PC-3 (cell line): ENCODE measurements at places on chromosomes 11 and 22. TPM values are rescaled to one million over a fixed set of nuclear protein-coding genes. Genes with fewer than 3 reads are reported as not detected.

Gene OR52A1
- total RNA-seq = not detected in 2 replicates

Gene IGLL1
- total RNA-seq = not detected in 2 replicates

Gene MN1
- 2.7 and 3.1 TPM in 2 replicates for total RNA-seq

Gene USP2
- 0.92 and 1.8 TPM in 2 replicates for total RNA-seq

Gene MRGPRX3
- not detected in 2 replicates for total RNA-seq

Gene OR8D4
- total RNA-seq = not detected in 2 replicates

Gene FAM83F
- 5.5 and 9.2 TPM in 2 replicates for total RNA-seq

Gene TMEM191C
- total RNA-seq = 6.4 and 6.7 TPM in 2 replicates

Gene SGSM1
- 0.29 and 0.35 TPM in 2 replicates for total RNA-seq

Gene FAM181B
- 0.23 TPM in 1 of 2 replicates, not detected in the other for total RNA-seq

Gene C11orf21
- not detected in 2 replicates for total RNA-seq

Gene SERPING1
- not detected in 2 replicates for total RNA-seq

Gene ZP1
- not detected in 2 replicates for total RNA-seq

Gene LDHAL6A
- not detected in 2 replicates for total RNA-seq

Gene SLC37A4
- 31.4 and 35.4 TPM in 2 replicates for total RNA-seq

Gene GGTLC3
- total RNA-seq = not detected in 2 replicates

Gene MRGPRX1
- total RNA-seq = not detected in 2 replicates
